ENCODE measurements at places on chromosomes 6 and 20.

DNA sequence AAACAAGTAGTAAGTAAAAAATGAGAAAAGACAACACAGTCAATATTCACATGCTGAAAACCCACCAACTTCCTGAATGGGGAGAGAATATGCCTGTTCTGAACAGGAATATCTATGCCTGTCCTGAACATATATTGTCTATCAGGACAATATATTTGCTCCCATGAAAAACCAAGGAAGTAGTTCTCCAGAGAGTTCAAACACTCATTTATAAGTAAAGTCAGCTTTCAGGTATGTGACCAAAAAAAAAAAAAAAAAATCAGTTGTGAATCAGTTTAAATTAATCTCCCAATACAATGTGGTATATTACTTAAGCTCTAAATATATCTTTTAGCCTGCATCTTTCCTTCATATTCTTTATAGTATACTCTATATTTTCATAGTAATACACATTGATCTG, 119.5 kb downstream of the MYB start:
- DNase-seq, result no peak

DNA sequence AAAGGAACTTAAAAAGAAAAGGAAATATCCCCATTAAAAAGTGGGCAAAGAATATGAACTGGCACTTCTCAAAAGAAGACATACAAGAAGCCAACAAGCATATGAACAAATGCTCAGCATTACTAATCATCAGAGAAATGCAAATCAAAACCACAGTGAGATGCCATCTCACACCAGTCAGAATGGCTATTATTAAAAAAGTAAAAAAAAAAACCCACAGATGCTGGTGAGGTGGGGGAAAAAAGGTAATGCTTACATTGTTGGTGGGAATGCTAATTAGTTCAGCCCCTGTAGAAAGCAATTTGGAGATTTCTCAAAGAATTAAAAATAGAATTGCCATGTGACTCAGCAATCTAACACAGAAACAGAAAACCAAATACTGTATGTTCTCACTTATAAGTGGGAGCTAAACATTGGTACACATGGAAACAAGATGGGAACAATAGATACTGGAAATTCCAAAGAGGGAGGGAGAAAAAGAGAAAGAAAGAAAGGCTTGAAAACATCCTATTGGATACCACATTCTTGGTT, 437.1 kb downstream of the GRIK2 start:
- no peak for DNase-seq

GRCh38 chr6:29909985-29910384, 32.3 kb upstream of the HLA-A start:
- no peak for DNase-seq

DNA sequence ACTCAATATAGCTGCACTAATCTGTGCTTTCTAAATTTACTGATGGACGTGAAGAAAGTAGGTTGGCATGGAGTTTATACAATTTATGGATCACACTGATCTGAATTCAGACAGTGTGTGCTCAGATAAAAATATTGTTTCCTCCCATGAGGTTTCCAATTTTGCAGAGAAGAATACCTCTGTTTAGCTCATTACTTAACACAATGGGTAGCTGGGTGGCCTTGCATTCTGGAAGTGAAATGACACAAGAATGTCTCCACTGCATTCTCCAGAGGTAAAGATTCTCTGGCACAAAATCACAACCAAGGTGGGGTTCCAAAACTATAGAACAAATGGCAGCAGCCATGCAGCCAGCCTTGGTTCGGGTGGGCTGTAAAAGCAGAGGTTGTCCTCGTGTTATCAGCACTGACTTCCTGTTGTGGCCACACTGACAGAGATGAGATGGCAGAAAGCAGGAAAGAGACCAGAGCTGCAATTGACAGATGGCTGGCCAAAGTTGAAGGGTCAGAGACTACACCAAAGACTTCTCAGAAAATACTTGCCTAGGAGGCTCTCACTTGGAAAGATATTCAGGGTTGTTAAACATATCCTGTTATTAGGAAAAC, 50.2 kb downstream of the HDAC2 start:
- DNase-seq, result no peak

DNA sequence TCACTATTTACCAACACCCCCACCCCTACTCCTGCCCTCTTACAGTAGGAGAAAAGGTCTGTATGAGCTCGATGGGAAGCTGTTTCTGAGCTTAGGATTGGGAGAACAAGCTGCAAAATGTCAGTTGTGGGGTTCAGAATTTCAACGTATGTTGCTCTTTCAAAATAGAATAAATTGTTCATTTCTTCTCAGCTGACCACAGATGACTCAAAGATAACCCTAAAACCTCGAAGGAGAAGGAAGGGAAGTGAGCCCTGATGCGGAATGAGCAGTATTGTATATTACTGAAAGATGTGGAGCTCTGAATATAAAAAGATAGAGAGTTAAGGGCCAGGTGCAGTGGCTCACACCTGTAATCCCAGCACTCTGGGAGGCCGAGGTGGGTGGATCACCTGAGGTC, 35.9 kb upstream of the MYLIP start:
- no peak for DNase-seq

GRCh38 chr20:62792940-62793756, 3.1 kb upstream of the MRGBP start:
- DNase-seq, result no peak

DNA sequence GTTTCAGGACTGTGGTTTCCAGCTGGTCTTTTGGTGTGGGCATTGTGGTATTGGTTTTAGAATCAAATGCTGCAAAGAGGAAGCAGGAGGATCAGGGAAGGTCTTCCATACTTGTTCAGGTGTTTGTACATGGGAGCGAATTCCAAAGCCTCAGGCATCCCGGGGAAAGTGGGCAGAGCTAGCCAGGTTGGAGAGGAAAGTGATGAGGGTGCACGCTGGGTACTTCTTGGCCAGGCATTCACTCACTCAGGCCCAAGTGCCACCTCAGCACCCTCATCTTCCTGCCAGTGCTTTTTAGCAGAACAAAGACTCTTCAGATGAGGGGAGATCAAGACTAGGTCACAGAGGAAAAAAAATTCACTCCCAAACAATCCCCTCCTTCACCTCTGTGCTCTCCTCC, 241.1 kb upstream of the TBX18 start:
- DNase-seq, result no peak

DNA sequence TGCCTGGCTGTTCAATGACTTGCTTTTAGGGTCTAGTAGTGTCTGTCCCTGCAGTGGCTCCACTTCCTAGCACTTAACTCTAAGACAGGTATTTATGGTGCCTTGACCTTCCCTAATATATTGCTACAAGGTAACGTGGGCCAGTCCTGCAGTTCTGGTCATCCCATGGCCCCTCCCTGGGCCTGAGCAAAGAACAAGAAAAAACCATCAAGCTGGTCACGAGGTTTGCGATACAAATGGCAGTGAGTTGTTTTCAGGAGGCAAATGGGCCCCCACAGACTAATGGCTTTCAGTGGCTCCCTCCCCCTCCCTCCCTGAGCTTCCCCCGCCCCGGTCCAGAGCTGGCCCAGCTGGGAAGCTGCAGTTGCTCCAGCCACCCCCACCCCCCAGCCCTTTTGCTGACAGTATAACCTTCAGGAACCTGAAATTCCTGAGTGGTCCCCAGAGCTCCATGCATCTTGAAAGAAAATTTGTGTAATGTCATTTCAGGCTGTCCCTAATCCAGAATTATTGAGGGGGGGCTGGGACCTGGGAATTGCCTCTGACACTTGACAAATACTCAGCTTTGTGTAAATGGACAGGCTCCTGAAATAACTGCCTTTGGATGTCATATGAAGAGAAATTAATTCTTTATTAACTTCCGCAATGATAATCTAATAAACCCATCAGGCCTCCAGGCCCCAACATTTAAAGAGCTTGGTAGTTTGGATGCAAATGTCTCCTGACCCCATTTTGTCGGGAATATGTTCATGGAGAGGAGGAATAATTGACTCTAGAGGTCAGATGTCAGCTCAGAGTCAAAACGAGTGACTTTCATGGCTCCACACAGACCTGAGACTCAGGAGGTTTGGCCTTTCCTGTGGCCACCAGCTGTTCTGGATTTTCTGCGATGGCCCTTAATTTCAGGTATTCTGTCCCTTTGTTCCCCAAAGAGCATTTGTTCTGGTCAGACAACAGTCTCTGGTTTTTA, 153.2 kb upstream of the TOP1 start:
- DNase-seq, result no peak

GRCh38 chr6:27806981-27807440, 105.2 kb downstream of the OR2B2 start:
- no peak for DNase-seq

DNA sequence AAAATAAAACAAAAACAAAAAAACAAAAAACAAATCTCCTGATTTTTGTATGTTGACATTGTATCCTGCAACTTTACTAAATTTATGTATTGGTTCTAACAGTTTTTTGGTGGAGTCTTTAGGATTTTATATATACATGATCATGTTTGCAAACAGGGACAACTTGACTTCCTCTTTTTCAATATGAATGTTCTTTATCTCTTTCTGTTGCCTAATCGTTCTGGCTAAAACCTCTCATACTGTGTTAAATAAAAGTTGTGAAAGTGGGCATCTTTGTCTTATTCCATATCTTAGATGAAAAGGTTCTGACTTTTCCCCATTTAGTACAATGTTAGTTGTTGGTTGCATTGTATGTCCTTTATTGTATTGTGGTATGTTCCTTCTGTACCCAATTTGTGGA, 261.7 kb upstream of the NOX3 start:
- DNase-seq, result no peak

GRCh38 chr20:20593447-20594170, 118.8 kb downstream of the RALGAPA2 start:
- no peak for DNase-seq

DNA sequence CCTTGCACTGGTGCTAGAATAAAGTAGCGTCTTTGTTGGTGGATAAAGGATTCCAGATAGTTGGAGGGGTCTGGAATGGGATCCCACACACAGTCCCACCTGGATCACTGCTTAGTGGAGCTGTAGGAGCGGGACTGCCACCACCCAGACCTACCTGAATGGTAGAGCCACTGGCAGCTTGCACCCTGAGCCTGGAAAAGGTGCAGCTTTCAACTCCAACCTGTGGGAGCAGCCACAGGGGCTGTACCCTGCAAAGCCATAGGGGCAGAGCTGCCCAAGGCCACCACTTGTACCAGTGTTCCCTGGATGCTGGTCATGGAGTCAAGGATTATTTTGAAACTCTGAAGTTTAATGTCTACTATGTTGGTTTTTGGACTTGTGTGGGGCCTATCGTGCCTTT, 26.9 kb downstream of the VTA1 start:
- no peak for DNase-seq

DNA sequence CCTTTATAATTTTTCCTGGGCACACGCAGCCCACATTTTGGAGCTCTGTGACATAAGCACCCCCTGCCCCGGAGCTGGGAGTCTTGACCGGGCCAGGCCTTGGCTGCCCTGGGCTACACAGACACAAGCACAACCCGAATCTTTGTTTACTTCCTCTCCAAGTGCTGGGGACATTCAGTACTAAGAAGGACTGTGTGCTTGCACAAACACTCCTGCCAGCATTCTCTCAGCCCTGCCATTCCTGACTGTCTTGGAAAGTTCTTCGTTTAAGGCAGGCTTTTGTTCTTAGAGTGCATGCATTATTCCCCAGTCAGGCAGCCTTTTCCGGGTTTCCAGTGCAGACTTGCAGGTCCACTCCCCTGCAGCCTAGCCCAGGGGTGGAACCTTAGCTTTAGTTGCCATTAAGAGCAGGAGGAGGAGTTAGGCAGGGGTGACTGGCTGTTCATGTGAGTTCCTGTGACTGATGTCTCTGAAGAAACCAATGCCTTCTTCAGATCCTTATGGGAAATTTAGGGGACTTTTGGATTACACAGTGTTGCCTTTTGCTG, 28.6 kb downstream of the FOXO3 start:
- no peak for DNase-seq

DNA sequence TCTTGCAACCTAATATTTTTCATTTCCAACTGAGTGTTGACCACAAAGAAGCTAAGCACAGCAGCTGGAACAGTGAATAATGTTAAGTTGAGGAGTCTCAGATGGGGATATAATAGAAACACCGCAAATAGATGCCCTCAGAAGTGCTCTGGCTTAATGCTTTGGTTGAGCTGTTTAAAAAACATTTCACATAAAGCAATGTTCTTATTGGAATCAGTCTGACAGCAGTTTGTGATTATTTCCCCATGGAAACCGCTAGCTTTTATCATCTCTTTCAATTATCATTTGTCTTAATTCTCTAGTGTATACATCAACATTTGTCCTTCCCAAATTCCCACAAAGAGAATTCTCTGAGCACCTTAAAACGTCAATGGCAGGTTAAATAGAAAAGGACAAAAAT, 30.8 kb downstream of the METTL24 start:
- no peak for DNase-seq

DNA sequence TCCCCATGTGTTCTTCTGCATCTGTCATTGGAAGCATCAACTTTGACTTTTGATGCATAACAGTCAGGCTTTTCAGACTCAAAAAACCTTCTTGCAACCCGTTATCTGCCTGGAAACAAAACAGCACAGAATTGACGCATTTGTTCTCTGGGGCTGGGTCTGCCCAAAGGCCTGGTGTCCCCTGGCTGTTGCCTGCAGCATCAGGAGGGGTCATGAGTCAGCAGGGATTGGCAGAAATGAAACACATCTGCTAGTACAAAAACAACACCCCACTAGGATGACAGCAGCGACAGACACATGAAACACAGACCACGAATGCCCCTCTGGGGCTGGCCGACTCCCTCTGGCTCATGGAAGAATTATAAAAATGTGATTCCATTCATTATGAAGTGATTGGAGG, 157.6 kb upstream of the INSM1 start:
- DNase-seq, result no peak

- no peak for DNase-seq
Measured at GRCh38 chr6:10140136-10140535, 274.7 kb downstream of the TFAP2A start.

GRCh38 chr6:11209369-11209768, 23.1 kb downstream of the NEDD9 start:
- no peak for DNase-seq

- DNase-seq, result no peak
Measured at GRCh38 chr6:132465530-132466485, 47.1 kb downstream of the STX7 start.

DNA sequence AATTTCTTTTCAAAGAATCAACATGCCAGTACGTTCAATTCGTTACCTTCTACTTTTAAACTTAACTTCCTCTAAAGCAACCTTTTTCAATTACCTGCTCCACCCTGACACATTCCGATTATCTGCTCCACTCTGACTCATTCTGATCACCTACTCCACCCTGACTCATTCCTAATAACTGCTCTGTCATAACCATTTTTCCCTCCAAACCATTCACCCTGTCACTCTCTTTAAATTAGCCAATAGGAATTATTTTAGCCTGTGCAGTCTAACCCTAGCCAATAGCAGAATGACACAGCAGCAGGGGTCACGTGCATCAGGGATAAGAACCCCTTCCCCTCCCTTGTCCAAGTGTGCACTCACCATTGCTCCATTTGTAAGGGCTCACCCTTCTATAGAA, 557.4 kb upstream of the EYS start:
- DNase-seq, result no peak

DNA sequence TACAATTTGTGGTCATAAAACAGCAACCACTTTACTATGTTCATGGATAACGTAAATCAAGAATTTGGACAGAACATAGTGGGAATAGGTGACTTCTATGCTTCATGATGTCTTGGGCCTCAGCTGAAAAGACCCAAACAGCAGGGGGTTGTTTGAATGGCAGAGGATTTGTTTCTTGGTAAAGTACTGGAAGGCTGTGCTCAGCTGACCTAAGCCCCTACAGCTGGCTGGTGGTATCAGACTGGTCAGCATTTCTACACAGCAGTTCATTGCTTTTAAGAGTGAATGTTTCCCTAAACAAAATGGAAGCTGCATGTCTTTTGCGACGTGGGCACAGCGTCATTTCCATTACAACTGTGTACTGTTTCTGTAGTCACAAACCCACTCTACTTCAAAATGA, 148.5 kb upstream of the DEFB112 start:
- no peak for DNase-seq

Data from D721Med (cell line).